A549 treated with GW870086 at 1 μM for 4 hours (cell line): ENCODE measurements at places on chromosomes 1 and 21. TPM values are rescaled to one million over a fixed set of nuclear protein-coding genes. Genes with fewer than 3 reads are reported as not detected.

Gene KRTAP20-1
- not detected in 5 replicates for total RNA-seq

Gene REG4
- total RNA-seq: not detected in 5 replicates

Gene PLA2G2C
- not detected in 5 replicates for total RNA-seq

Gene TIE1
- total RNA-seq: not detected in 5 replicates

Gene TSPAN2
- 0.54 to 1.6 TPM (median 0.89 TPM) in 5 replicates for total RNA-seq

Gene KRTAP7-1
- not detected in 5 replicates for total RNA-seq

Gene DIO1
- total RNA-seq: 0.09 to 0.16 TPM in 2 of 5 replicates, not detected in the others

Gene LDLRAD1
- total RNA-seq: 0.06 TPM in 1 of 5 replicates, not detected in the others

Gene SYNC
- total RNA-seq: 10.4 to 17.7 TPM (median 14.8 TPM) in 5 replicates

Gene TTC24
- not detected in 5 replicates for total RNA-seq

Gene OVAAL
- total RNA-seq: 0.08 to 0.13 TPM (median 0.09 TPM) in 3 of 5 replicates, not detected in the others

Gene ANKRD65
- total RNA-seq: 0.06 TPM in 1 of 5 replicates, not detected in the others

Gene DEPDC1
- 11.7 to 14.5 TPM (median 13.7 TPM) in 5 replicates for total RNA-seq

Gene CERS2
- total RNA-seq: 240 to 254 TPM (median 248 TPM) in 5 replicates

Gene ST6GALNAC3
- total RNA-seq: 0.37 to 0.97 TPM (median 0.56 TPM) in 5 replicates

Gene OR2AK2
- total RNA-seq: not detected in 5 replicates
